ENCODE measurements at places on chromosomes 3 and 15.

- DNase-seq, result no peak
Observed at GRCh38 chr3:123140550-123140949, 61.2 kb upstream of the SEC22A start.

GRCh38 chr15:23629234-23629805 is 18.3 kb downstream of the MAGEL2 start:
- DNase-seq, result peak; percentile 40

DNA sequence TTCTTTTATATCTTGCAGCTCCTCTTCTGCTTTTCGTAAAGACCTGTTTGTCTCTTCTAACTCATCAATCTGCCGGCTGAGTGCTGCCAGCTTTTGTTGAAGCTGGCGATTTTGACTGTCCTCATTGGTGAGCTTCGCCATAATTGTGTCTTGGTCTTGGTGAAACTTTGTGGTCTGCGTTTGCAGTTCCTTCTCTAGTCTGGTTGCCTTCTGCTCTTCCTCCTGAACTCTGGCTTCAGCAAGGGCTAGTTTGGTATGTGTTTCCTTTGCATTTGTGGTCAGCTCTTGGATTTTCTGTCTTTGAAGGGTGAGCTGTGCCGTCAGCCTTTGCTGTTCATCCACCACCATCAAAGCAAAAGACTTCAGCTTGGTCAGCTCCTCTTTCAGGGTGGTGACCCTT is 32.9 kb downstream of the CMSS1 start:
- DNase-seq, result no peak

- DNase-seq, result peak; percentile 57
Observed at GRCh38 chr15:88658972-88659931, 20.4 kb downstream of the ISG20 start.

- no peak for DNase-seq
Observed at GRCh38 chr3:170889132-170889531, 19.1 kb upstream of the RPL22L1 start.

GRCh38 chr15:74251131-74251811 is 15.1 kb downstream of the CCDC33 start:
- no peak for DNase-seq

- no peak for DNase-seq
Observed at GRCh38 chr3:98172621-98173020, 6.1 kb downstream of the OR5H15 start.

DNA sequence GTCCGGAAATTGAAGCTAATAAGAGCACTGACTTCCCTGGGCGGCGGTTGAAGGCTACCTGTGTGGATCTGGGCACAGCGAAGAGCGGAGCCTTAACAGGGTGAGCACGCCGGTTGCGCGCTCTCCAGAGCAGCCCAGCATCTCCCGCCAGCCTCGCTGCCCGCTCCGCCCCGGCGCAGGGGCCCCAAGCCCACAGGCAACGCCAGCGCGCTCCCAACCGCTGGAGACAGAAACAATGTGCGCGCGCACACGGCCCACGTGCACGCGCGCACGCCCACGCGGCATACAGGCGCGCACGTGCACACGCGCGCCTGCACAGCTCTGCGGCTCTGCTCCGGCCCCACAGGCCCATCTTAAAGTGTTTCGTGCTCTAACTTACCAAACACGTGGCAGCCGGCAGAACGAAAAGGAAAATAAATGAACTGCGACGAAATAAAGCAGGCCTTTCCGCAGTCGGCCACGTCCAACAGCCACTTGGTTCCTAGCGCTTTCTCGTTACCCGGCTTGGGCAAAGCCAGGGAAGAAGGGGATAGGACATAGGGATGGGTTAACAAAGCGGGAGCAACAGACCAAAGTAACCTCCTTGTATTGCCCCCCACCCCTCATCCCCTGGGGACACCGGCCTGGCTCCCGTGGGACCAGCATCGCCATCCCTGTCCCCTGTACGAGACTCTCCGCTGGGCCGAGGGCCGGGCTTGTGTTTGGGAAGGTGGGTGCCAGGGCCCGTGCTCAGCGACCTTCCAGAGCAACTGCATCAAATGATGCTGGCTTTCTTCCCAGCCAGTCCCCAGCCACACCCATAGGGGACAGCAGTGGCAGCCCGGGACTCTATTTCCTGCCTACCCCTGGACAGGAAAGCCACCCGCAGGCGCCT is 203.7 kb downstream of the ABHD5 start:
- no peak for DNase-seq

- DNase-seq, result peak; percentile 48
Observed at GRCh38 chr3:62084558-62084957, 288.8 kb downstream of the FEZF2 start.

GRCh38 chr15:61253186-61253585 is 24.1 kb upstream of the RORA start:
- no peak for DNase-seq

DNA sequence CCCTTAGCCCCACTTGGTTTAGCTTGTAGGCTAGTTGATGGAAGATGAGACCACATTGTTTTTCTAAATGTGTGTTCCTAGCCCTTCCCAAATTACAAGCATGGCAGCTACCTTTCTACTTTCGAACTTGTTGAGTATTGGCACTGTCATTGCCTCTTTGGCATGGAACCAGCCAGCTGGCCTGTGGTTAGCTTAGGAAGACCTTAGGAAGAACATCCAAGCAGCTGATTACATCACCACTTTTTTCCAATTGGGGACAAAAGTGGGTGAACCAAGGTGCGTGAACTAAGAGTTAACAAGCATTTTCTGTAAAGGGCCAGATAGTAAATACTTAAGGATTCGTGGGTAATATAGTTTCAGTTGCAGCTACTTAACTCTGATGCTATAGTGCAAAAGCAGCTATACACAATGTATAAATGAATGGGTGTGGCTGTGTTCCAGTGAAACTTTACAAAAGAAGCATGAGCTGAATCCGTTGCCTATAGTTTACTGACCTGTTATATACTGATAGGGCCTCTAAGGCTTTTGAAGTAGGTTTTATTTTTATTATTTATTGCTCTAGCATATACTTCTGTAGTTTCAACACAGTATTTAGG is 8.5 kb downstream of the KLHL18 start:
- DNase-seq, result no peak

- DNase-seq, result no peak
Observed at GRCh38 chr3:63032881-63033280, 157.7 kb upstream of the CADPS start.

DNA sequence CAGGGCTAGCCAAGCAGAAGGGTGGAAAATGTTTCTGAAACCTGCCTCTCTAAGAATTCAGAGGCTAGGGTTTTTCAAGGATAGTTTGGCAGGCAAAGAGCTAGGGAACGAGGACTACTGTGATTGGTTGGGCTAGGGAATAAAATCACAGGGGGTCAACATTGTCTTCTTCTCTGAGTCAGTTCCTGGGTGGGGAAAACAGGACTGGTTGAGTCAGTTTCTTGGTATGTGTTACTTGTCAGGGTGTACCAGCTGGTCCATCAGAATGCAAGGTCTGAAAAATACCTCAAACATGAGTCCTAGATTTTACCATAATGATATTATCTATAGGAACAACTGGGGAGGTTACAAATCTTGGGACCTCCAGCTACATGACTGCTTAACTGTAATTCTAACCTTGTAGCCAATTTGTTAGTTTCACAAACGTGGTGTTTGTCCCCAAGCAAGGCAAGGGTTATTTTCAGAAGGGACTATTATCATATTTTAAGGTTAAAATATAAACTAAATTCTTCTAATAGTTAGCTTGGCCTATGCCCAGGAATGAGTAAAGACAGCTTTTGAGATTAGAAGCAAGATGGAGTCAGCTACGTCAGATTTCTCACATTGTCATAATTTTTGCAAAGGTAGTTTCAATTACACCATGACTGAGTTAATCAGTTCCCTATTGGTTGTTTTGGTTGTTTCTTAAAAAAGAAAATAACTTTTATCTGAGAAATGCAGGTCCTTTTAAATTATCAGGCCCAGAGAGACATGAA is 231.5 kb downstream of the ALCAM start:
- DNase-seq, result peak; percentile 78

DNA sequence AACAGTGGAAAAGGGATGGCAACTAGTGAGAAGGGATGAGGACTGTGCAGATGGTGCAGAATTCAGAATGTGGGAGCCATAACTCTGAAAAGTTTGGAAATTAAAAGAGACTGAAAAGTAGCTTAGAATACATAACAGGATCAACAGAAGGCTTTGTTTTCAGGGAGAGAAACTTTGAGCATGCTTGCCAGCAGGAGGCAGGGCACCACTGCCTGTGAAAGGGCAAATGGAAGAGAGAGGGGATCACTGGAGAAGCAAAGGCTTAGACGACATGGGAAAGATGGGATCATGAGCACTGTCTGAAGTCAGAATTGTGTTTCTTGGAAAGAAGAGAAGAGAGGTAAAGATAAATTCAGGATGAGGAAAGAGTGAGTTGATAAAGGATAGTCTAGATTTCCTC is 99.6 kb downstream of the ABI3BP start:
- DNase-seq, result no peak

- peak; percentile 71 for DNase-seq
Observed at GRCh38 chr15:39624806-39625205, 43.9 kb downstream of the THBS1 start.

DNA sequence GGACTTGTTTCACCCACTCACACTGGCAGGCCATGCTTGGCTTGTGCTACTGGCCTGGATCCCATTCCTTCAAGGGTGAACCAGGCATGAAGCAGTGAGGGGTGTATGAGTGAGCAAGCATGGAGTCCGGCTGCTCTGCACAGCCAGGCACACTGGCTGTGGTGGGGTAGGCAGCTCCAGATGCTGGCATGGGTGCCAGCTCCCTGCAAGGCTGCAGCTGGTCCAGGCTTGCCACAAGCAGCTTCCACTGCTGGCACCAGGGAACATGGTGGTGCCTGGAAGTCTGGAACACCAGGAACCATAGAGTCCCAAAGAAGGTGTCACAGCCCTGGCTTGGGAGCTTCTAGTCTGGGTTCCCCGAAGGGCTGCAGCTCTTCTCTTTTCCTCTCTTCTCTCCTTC is 395.1 kb downstream of the UNC13C start:
- DNase-seq, result no peak

- DNase-seq, result no peak
Observed at GRCh38 chr3:18135060-18135814, 289.9 kb downstream of the SATB1 start.

DNA sequence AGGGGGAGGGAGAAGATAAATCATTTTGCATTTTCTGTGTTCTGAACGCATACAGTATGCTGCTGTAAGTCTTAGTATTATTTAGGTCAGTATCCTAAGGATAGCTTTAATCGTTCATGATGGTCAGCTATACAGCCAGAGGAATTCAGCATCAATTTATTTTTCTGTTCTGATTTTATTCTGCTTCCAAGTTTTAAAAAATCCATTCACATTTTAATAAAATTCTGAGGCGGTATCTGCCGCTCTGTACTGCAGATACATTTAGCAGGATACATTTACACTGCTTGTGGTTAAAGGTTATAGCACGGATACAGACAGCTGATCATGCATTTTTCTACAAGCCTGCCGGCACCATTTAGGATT is 17.8 kb downstream of the ZBTB38 start:
- no peak for DNase-seq

- no peak for DNase-seq
Observed at GRCh38 chr3:158765518-158766205, 33.4 kb upstream of the RARRES1 start.

DNA sequence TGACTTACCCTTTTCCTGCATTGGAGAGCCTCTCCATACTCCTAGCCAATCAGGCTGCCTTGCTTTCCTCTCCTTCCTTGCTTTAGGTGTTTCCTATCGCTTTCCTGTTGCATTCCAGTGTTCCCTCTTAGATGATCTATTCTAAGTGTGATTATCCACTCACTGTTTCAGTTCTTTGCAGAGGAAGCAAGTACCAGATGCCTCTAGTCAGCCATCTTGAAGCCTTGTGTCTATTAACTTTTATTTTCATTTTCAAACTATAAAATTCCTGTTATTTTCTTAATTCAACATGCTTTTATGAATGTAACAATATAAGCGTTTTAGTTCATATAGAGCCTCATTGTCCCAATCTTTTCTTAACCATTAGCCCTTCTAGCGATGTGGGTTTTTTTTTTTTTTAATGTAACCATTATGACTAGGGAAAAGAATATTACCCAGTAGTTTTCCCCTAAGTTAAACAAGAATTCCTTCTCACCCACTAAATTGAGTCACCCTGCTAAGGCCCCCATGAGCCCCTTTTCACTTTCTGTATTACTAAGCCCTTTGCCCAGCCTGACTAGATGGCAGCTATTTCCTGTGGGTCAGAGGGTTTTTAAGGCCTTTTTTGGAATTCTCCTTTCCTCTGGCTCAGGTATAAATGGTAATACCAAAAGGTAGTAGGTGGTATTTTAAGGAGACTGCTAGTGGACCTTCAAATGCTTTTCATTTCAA is 229.4 kb upstream of the CTNNB1 start:
- no peak for DNase-seq

- no peak for DNase-seq
Observed at GRCh38 chr3:64957408-64958198, 269.8 kb upstream of the ADAMTS9 start.

DNA sequence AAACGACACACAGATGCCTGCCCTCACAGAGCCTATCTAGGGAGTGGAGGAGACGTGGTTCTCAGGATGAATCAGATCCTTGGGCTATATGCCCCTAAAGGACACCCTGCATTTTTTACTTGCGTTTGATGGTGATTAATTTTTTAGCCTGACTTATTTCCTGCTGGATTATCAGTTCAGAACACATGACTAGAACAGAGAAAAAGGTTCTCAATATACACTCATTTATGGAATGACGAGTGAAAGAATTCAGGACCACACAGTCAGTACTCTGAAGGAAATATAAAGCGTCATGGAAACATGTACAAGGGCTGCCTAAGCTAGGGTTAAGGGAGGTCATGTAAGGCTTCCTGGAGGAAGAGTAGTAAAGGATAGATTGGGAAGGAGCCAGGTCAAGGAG is 121.8 kb downstream of the SSR3 start:
- DNase-seq, result no peak

- DNase-seq, result no peak
Observed at GRCh38 chr15:28098360-28098765, 752 bp downstream of the OCA2 start.

DNA sequence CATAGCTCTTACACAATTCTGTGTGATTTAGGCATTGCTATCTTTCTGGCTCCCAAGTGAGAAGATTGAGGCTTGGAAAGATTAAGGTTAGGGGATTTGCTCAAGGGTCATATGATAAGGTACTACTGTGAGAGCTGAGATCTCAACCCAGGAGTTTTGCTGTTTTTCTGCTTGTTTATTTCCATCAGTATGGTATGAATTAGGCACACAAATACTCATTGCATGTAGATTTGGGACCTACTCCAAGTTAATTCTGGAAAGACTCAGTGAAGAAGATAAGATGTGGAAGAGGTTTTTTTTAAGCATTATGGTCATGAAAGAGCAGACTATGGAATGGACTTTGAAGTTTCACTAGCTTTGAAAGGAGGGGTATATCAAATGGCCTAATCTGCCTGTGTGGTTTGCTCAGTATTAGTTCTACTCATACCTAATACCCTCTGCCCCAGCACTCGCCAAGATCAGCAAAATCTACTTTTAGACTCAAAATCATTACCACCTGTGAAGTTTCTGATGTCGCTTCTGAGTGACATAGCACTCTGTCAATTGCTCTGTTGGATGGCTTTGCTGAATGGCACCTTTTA is 12.5 kb downstream of the MBNL1 start:
- no peak for DNase-seq

- no peak for DNase-seq
Observed at GRCh38 chr15:52113235-52113634, 660 bp upstream of the BCL2L10 start.
